ENCODE measurements at places on chromosomes 7 and 10.

DNA sequence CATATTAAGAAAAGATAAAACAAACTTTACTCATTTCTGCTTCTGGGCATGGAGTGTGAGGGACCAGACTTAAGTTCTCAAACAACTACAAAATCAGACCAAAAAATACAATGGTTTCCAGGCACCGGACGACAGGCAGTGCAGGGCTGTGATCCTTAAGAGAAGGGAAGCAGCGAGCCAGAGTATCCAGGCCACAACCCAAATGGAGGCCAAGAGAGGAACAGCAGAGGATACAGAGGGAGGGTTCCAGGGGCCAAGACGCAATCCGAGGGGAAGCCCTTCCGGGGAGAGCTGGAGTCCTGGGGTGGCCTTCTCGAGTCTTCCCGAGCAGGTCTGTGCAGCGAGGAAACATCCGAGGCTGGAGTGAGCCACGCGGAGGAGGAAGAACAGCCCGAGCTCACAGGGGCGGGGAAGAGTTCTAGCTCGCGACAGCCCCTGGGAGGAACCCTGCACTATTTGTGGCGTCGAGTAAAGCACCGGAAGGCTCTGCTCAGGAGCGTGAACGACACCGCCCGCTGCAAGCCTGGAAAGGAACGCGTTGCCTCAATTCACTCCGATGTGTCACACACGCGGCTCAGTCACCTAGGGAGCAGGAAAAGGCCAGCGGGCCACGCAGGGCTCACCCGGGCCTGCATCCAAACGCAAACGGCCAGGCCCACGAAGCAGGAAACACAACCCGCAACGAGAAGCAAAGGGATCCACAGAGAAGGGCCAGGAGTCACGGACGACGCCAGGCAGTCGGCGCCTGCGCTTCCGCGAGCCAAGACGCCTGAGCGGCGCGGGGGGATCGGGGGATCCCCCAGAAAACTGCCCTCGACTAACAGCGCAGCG is 933 bp upstream of the RNF32 start:
- DNase-seq = no peak

DNA sequence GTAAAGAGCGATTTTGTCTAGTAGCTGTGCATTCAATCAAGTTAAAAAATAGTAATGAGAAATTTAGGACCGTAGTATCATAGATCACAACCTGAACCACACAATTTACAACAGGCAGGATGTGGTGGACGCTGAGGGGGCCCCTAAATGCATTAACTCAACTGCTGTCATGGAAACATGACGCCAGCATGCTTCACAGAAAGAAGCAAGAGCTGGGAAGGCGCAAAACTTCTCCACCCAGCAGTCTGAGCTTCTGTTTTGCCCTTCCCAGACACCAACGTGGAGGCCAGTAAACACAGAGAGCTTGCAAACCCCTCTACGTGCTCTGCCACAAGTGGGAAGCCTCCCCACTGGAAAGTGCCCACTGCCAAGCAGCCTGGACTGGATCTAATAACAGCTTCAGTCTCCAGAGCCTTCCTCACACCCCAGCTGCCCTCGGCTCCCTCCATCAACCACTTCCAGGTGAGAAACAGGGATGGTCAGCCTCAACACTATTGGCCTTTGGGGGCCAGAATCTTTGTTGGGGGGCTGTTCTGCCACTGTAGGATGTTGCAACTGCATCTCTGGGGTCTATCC is 151.8 kb downstream of the SFMBT2 start:
- no peak for DNase-seq

- DNase-seq = no peak
These were observed 71.7 kb downstream of the PPP1R17 start for GRCh38 chr7:31758755-31759154.

GRCh38 chr10:77333610-77334340 is 303.8 kb downstream of the KCNMA1 start:
- peak; percentile 64 for DNase-seq

DNA sequence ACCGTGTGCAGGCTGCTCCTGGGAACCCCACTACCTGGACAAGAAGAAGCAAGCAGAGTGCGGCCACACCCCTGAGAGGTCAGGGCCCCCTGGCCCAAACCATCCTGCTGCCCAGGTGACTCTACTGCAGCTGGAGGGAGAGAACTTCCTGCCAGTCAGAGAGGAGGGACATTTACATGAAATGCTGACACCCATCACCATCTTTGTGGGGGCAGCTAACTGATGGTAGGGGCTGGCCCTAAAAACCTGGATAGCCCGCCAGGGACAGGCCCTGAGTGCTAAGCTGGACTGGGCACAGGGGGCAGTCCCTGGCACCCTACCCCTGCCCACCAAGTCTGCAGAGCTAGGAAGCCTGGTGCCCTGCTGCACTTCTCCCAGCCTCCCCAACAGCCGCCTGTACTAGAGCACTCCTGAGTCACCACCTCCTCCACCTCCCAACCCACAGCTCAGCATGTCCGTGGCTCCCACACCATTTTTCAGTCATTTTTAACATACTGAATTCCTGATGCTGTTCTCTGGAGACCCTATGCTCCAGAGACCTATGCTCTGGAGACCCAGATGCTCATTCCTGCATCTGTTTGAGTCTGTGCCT is 27.5 kb downstream of the DPCD start:
- no peak for DNase-seq

DNA sequence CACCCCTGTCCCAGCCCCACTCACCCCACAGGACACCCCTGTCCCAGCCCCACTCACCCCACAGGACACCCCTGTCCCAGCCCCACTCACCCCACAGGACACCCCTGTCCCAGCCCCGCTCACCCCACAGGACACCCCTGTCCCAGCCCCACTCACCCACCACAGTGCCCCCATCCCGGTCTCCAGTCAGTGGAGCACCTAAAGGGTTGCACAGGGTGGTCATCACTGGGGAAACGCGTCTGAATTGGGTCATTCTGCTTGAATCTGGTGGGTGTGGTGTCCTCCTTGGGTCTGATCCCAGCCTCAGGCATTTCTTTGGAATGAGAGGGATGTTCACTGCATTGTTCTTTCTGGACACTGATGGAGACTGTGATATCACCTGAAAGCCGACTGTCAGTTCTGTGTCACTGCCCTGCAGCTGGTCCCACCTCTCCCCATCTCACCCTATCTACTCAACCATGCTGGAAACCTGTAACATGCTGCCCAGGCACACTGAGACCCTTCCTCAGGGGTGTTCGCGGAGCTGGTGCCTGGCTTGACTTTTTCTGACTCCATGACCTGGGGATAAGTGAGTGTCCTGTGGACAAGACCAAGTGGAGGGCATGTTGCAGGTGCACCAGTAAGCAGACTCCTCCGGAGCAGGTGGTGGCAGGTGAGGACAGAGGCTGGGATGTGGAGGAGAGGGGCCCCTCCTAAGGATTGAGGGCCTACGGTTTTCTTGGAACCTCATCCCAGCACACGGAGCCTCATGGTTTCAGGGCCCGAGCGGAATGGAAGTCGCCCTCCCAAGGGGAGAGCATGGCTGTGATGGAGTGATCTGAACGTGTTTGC is 262.5 kb upstream of the PPP2R2D start:
- no peak for DNase-seq

Data from LHCN-M2 (cell line).